Thoracic aorta (tissue), 2 donors: ENCODE measurements at places on chromosomes 7 and 10.

GRCh38 chr10:112809736-112810135, 140.3 kb upstream of the TCF7L2 start:
- DNase-seq: no peak

GRCh38 chr7:99694912-99695304, 15.1 kb upstream of the CYP3A5 start:
- DNase-seq: no peak

- DNase-seq: no peak
Measured at GRCh38 chr7:2460188-2460587, 16.0 kb downstream of the GRIFIN start.

DNA sequence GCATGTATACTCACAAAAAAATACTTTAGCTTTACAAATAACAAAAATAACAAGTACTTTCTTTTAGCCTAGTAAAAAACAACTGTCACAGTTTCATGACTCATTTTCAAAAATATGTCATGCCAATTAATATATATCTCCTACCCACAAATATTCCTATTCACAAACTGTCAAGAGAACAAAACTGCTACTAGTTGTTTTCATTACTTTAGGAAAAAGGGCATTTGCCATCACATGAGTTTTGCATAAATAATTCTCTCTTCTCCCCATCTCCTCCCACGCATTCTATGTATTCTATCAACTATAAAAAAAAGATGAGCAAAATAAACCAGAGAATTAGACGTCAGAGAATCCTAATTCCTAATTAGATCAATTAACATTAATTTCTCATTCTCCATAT, 87.6 kb downstream of the PIP4K2A start:
- no peak for DNase-seq

- no peak for DNase-seq
Measured at GRCh38 chr10:10520491-10521385, 496.9 kb upstream of the CELF2 start.

- no peak for DNase-seq
Measured at GRCh38 chr10:75023074-75023473, 88.4 kb upstream of the SAMD8 start.

- DNase-seq: no peak
Measured at GRCh38 chr7:36208426-36208825, 55.4 kb downstream of the EEPD1 start.

- no peak for DNase-seq
Measured at GRCh38 chr10:121438333-121438732, 159.9 kb downstream of the FGFR2 start.

- no peak for DNase-seq
Measured at GRCh38 chr10:18713077-18713476, 53.8 kb downstream of the ARL5B start.

GRCh38 chr7:151726652-151727578, 150.0 kb downstream of the PRKAG2 start:
- no peak for DNase-seq

- DNase-seq: no peak
Measured at GRCh38 chr10:96153070-96153469, 23.0 kb downstream of the ZNF518A start.

- no peak for DNase-seq
Measured at GRCh38 chr7:2691011-2691707, 3.2 kb downstream of the AMZ1 start.

GRCh38 chr10:124495162-124495561, 33.5 kb downstream of the LHPP start:
- DNase-seq: no peak

- no peak for DNase-seq
Measured at GRCh38 chr10:498760-499435, 190.6 kb downstream of the DIP2C start.

DNA sequence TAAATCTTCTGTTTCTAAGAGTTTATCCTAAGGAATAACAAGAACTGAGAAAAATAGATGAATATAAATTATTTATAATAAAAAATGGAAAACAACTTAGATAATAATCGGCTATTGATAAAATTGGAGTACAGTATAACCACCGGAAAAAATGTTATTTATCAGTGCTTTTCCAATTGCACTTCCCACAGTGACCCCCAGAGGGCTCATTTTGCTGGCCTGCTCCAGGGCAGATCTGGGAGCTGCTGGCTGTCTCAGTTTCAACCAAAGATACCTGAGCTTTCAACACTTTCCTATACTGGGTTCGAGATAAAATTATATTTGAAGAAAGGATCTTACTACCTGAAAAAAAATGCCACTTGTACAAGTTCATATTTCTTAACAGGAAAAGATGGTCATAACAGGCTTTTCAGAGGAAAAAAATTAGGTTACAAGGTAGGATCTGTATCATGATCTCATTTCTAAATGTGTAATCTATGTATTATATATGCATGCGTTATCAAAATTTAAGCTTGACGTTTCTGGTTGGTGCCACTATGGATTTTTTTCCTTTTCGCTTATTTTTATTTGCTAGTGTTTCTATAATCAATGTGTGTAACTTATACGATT, 165.7 kb downstream of the NPSR1 start:
- DNase-seq: no peak

DNA sequence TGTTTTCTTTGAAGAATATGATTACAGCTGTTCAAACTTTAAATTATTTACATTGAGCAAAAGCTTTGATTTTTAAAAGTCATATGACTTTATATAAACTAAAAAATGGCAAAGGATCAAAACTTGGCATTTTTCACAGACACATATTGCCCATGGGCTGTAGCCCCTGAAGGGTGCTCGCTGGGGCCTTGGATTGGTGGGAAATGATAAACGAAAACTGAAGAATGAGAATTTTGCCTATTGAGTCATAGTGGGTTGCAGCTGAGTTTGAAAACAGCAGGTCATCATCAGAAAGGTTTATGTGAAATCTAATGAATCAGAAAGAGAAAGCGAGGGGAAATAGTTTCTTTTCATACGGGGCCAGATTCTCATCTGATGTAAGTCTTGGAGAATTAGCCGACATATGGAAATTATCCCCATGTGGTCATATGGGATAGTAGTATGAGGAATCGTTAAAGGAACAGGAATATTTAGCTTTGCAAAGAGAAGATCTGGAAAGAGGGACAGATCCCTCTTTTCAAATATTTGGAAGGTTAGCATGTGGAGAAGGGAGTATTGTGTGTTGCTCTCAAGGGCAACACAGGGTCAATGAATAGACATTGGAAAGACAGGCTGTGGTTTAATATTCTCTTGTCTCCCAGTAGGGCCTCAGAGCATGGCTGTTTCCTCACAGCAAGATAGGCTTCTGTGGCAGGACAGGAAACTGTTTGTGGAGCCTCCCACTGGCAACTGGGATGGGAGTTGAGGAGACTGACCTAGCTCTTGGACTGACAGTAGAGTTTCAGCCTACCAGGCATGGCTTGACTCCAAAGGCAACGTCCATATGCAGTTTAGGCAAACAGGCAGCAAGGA, 119.0 kb downstream of the FZD1 start:
- DNase-seq: no peak

GRCh38 chr10:101052285-101052684, 9.5 kb upstream of the KAZALD1 start:
- DNase-seq: no peak

- no peak for DNase-seq
Measured at GRCh38 chr7:74606101-74606908, 51.2 kb upstream of the GTF2I start.

GRCh38 chr7:117229350-117229749, 93.5 kb downstream of the WNT2 start:
- no peak for DNase-seq

GRCh38 chr7:17022920-17023319, 141.1 kb upstream of the AGR3 start:
- DNase-seq: no peak

DNA sequence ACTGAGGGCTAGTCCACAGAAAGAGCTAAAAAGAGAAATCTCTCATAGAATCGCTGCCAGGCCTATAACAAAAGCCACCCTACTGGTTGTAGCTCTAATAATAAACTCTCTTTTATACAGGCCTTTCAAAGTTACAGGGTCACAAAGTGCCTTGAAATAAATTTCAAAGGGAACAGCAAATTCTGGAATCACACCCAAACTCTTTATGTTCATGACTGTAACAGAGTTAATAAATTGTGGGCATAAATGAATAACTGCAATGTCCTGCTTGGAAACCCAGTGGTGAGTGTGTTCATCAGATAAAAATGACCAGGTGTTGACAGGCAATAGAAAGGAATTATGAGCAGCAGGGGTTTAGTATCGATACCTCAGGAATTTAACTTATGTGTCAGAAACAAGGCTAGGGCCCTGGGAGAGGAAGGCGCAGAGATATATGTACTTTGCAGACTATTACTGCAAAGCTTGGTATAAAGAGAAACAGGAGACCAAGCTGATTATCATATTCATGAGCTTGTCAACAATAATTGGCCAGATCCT, 9.3 kb downstream of the CDC14C start:
- no peak for DNase-seq

DNA sequence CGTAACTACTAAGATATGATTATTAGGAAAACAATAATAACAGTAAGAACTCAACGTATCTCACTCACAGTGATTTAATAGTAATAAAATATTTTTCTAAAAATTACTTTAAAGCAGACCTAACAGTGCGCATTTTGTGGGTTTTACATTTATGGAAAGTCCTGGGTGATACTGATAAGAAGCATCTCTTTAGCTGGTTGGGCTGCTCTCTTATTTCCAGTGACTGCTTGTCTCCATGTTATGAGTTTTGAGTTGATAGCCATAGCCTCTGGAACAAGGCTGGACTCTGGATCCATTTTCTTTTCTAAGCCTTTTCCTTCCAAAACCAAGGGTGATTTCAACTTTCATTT, 29.5 kb upstream of the INHBA start:
- DNase-seq: no peak

DNA sequence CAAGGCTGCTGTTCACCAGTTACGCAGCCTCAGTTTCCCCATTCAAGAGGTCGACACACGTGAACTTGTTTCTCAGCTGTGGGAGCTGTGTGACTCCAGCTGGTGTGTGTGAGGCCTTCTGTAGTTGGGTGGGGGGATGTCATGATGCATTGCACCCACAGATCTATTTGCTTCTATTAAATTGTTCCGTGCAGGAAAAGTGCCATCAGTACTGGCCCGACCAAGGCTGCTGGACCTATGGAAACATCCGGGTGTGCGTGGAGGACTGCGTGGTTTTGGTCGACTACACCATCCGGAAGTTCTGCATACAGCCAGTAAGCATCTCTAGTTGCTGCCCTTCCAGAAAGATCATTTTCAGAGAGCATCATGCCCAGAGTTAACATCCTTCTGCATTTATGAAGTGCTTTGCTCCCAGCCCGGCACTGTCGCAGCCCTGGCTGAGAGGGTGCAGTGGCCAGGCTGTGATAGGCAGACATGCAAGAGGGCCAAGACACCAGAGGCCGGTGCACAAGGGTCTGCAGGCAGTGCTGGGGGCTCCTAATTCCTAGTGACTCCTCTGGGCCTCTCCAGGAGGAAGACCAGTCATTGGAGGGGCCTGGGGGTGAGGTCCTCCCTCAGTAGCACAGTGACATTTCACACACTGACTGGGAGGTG, 60.2 kb downstream of the MKI67 start:
- no peak for DNase-seq

GRCh38 chr7:72805526-72806494, 22.2 kb downstream of the TYW1B start:
- no peak for DNase-seq

GRCh38 chr7:146728611-146729010, 612.0 kb downstream of the CNTNAP2 start:
- DNase-seq: no peak

DNA sequence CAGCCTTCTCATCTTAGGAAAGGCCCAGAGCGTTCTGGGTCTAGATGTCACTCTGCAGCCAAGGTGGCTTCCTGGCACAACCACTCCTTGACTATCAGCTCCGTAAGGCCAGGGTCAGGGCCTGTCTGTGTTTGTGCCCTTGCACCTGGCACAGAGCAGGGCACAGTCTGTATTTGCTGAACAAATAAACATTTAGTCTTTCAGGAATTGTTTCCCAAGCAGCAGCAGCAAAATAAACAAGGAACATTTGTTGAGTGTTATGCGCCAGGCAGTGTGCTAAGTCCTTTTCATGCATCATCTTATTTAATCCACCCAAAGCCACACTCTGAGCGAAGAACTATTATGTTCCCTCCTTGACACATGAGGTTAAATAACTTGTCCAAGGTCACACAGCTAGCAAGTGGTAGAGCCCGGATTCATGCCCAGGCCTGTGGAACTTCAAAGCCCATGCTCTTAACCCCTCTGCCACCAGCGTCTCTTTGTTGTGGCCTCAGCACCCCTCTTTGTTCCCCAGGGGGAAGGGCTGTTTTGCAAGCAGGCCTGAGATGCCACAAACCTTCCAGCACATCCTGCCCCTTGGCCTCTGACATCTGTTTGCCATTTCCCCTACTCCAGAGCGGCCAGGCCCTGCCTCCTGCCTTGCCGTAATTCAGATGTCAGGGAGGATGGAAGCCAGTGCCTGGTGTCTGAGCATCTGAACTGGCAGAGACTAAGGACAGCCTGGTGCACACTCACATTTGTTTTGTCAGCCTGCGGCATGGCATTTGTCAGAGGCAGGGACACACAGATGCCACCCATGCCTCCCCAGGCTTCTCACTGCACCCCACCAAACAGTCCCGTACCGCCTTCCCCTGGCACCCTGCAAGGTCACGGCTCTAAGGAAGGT, 325.8 kb upstream of the ZMIZ1 start:
- DNase-seq: no peak

GRCh38 chr10:112209684-112210131, 26.1 kb upstream of the GPAM start:
- no peak for DNase-seq

DNA sequence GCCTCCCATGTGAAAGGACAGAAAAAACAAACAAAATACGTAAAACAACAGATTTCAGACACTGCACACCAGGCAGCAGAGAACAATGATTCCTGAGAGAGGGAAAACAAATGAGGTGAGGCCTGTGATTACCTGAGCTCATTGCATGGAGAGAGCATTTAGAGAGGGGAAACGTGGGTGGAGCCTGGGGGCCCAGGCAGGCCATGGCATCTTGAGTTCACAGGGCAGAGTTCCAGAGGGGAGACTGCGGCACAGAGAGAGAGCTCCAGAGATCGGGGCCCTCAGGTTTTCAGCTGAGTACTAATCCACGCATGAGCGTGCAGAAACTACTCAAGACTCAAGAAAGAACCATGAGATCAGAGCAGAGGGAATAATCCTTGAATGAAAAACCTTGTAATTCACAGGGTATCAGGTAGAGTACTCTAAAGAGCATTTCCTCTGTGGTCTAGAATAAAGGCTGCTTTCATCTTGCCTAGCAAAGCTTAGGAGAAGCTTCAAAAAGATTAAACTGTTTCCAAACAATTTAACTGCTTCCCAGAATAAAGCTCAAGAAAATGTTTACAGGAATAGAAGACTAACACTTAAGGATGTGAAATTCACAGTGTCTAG, 46.6 kb upstream of the ARHGAP12 start:
- DNase-seq: no peak

DNA sequence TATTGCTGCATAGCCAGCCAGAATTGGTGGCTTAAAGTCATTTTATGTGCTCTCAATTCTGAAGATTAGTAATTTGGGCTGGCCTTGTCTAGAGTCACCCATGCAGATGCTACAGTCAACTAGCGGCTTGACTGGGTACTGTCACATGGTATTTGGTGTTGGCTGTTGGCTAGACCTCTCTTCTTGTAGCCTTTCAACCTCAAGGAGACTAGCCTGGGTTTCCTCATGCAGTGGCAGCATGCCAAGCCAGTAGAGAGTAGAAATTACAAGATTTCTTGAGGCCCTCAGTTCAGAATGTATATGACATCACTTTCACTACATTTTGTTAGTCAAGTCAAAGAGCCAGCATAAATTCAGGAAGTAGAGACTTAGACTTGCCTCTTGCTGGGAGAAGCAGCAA, 3.7 kb upstream of the ZNF800 start:
- no peak for DNase-seq
